ENCODE measurements at places on chromosomes 1 and 21.

DNA sequence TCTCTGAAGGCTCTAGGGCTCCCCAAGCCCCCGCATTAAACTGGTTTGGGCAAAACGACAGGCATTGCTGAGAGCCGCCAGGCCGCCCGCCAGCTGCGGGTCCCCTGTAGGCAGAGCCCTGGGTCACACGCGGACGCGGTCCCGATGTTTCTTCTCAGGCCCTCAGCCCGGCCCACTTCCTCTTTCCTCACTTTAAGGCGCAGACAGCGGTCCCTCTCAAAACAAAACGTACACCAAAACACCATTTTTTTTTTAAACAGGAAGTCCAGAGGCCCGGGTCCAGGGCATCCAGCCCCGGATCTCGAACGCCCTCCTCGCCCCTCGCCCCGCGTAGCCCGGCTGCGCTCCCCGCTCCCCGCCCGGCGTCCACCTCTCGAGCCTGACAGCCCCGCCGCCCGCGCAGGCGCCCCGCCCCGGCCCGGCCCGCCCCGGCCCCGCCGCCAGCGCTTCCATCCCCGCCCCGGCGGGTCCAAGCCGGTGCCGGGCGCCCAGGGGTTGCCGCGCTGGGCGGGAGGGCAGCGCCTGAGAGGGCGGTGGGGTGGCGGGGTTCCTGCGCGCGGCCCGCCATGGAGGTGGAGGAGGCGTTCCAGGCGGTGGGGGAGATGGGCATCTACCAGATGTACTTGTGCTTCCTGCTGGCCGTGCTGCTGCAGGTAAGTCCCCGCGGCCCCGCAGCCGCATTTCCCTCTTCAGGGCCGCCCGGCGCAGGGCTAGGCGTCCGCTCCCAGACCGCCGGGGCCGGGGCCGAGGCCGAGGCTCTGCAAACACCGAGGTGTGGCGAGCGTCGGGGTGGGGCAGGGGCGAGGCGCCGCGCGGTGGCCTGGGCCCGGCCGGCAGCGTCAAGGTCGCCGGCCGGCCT, at the start of gene SLC22A15:
Gene SLC22A15 (plus strand): TSS at position 452 of the 859 bp plus-strand sequence. CDS start 115 bp downstream, at position 567.
- no peak for DNase-seq

DNA sequence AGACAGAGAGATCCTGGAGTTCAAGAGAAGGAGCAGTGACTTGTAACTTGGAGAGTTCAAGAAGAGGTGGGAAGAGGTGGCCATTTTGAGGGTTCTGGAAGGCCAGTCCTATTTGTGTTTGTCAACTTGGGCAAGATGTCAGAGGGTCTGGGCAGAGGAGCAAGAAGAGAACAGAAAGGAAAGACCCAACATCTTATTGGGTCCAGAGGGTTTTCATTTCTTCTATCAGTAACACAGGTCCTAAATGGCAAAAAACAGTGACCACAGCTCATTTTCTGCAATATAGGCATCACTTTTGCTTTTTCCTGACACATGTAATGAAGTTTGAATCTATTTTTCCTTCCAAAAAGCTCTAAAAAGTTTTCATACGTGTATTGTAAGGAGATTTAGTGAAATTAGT, 38.3 kb upstream of the MAP10 start:
- DNase-seq, result no peak

DNA sequence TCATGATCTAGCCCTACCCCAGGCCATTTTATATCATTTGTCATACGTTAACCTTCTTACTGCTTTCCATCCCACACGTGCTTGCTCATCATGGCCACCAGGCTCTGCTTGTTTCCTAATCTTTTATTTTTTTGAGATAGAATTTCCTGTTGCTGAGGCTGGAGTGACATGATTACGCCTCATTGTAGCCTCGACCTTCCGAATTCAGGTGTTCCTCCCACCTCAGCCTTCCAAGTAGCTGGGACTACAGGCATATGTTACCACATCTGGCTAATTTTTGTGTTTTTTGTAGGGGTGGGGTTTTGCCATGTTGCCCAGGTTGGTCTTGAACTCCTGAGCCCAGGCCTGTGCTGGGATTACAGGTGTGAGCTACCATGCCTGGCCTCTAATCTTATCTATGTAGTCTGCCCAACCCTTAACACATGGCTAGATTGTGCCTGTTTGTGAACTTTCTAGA, 3.3 kb downstream of the UAP1 start:
- DNase-seq, result no peak

DNA sequence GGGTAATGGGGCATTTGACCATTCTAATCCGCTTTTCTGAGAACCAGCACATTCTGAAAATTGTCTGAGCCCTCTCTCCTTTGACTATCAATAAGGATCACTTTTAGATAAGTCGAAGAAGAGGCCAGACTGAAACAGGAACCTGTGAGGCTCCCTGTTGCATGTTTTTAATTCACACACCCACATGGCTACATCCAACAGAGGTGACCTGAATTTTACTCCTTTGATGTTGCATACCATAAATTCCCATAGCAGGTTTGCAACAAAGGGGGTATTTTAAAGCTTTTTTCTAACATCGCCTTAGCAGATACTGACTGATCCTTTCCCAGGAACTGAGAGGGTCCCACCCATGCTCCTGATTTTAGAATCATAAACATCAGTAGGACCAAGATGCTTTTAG, 450.8 kb downstream of the USP25 start:
- DNase-seq, result no peak

DNA sequence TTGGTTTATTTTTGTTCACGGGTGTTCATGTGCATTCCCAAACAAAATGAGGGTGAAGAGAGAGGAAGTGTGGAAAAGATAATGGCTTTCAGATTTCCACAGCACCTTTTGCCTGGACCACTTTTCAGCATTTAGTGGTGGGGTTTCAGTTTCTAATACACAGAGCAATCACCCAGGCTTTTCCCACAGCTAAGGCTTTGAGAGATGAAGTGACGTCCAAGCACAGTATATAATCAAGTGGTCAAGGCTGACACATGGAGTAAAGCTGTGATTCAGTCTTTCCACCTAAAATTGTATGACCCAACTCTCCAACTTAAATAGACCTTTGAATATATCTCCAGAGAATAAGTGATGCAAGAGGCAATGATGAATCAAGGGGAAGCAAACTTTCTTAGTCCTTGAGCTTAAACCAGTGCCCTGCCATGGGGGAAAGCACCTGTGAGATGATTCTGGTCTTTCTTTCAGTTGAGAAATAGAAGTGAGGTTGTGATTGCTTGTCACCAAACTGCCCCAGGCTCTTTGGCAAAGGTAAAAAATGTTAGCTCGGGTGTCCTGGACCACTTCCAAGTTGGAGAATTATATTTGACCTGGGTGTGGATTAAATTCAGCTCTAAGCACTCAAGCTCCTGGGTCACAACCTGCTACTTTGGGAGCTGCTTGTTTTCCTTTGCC, 2.4 kb upstream of the PIK3R3 start:
- peak; percentile 73 for DNase-seq

- DNase-seq, result no peak
Measured at GRCh38 chr1:30283199-30283962, 440.0 kb downstream of the MATN1 start.

GRCh38 chr1:207321079-207321789, at the start of gene CD55:
Gene CD55, plus strand, starts transcription at chr1:207321678. Its CDS starts 88 bp downstream, at chr1:207321766.
- peak; percentile 99 for DNase-seq

GRCh38 chr1:18572022-18572880, 58.4 kb upstream of the PAX7 start:
- DNase-seq, result no peak

GRCh38 chr1:43521756-43522155, 8.9 kb upstream of the PTPRF start:
- no peak for DNase-seq

DNA sequence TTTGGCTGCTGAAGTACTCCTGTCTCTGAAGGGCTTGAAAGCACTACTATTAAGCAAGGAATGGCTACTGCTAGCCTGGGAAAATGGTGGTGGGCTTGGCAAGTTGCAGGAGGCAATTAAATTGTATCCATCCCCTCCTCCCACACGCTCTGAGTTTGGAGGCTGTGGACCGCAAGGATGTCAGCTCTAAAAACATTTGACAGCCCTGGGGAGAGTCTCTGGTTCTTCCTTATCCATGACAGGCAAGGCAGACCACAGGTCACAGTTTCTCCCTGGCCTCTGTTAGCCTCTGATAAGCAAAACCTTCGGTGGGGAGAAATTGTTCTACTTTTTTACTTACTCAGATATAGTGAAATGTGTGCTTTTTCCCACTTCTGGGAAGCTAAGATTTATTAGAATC, 46.6 kb downstream of the S1PR1 start:
- no peak for DNase-seq

DNA sequence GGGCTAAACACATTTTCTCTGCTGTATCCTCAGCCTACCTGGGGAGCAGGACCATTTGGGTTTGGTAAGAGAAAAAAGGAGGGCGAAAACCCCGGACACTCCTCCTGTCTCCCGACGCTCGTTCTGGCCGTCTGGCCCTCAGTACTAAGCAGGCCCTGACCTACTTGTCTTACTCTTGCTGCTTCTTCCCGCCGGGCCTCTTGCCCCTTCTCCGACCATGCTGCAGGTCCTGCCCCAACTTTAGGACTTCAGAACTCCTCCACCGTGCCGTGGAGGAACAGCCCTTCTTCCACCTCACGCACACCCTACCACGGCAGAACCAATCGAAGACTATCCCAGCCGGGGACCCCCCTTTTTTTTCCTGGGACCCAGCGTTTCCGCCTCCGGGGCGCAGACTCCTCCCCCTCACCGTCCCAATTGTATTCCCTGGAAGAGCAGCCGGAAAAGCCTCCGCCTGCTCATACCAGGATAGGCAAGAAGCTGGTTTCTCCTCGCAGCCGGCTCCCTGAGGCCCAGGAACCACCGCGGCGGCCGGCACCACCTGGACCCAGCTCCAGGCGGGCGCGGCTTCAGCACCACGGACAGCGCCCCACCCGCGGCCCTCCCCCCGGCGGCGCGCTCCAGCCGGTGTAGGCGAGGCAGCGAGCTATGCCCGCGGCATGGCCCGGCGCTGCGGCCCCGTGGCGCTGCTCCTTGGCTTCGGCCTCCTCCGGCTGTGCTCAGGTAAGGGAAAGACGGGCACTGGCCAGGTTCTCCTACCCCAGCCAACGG, at the start of gene CHRNB2:
Gene CHRNB2 (plus strand): TSS at position 393 of the 771 bp plus-strand sequence. CDS start 267 bp downstream, at position 660.
- DNase-seq, result no peak

DNA sequence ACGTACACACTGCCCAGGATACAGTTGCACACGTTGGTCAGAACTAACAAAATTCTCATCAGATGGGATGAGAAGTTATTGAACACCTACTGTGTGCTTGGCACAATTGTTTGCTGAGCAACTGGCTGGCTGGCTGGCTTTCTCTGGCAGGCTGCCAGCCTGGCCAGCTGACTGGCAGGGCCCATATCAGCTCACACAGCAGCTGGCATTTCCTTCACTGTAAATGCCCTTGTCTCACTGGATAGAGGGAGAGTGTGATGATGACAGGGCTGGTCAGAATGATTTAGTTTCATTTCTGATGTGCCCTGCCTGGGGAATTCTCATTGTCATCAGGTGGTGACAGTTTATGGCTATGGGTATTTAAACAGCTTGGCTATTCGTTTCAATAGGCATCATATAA, 15.8 kb downstream of the CAMK2N1 start:
- no peak for DNase-seq

- DNase-seq, result peak; percentile 34
Measured at GRCh38 chr1:81731989-81732388, 68.7 kb upstream of the ADGRL2 start.

DNA sequence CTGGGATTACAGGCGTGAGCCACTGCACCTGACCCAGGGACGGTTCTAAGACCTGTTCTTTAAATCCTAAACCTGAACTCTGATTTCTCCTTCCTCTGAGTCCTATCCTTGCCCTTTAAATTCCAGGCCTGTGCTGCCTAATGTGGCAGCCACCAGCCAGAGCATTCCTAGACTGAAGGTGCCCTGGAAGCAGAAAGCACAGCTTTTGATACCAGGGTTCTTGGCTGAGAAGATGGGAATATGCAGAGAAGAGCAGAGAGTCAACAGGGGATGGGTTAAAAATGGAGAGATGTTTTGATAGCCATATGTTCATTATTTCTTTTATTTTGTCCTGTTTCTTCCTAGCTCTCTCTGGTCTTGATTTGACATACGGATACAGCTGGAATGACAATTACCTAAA, 49.7 kb downstream of the RYR2 start:
- no peak for DNase-seq
